ENCODE measurements at places on chromosomes 4 and X.

DNA sequence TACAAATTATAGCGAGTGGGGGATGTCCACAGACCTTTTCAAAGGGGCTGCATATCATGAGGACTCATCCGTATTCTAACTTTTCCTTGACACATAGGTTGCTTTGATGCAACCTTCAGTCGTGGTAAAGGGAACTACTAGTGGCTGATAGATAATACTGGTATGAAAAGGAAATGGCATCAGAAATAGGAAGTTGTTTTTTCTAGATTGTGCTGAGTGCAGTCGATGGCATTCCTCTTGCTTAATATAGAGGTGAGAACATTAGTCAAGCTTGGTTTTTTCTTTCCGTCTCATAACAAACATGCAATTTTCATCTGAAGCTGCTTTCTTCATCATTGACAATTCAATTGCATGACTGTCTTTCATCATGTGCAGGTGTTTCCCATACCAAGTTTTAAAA lies 16.6 kb downstream of the ENPEP start:
- H3K4me3 ChIP-seq = no peak overlapping the region
- no peaks in the 10 kb centered on the region for H3K4me1 ChIP-seq
- H3K36me3 ChIP-seq = no peaks in the 10 kb centered on the region
- DNase-seq = no peak
- no peak overlapping the region for H3K27ac ChIP-seq
- no peaks in the 10 kb centered on the region for H3K27me3 ChIP-seq

- H3K4me3 ChIP-seq = no peak overlapping the region
- H3K27ac ChIP-seq = no peak overlapping the region
- H3K27me3 ChIP-seq = no peaks in the 10 kb centered on the region
- H3K4me1 ChIP-seq = no peaks in the 10 kb centered on the region
Measured at GRCh38 chr4:181662383-181662782, 580.8 kb upstream of the TENM3 start.

GRCh38 chrX:111568354-111568753 lies 56.9 kb downstream of the SERTM2 start:
- DNase-seq = no peak
- no peaks in the 10 kb centered on the region for H3K36me3 ChIP-seq
- no peaks in the 10 kb centered on the region for H3K27me3 ChIP-seq
- H3K4me1 ChIP-seq = no peaks in the 10 kb centered on the region
- no peak overlapping the region for H3K27ac ChIP-seq

- no peak overlapping the region for H3K4me3 ChIP-seq
- H3K4me1 ChIP-seq = no peaks in the 10 kb centered on the region
- no peaks in the 10 kb centered on the region for H3K27me3 ChIP-seq
- H3K36me3 ChIP-seq = no peaks in the 10 kb centered on the region
- no peak for DNase-seq
- no peak overlapping the region for H3K27ac ChIP-seq
Measured at GRCh38 chrX:39425124-39425806, 624.0 kb downstream of the MID1IP1 start.

DNA sequence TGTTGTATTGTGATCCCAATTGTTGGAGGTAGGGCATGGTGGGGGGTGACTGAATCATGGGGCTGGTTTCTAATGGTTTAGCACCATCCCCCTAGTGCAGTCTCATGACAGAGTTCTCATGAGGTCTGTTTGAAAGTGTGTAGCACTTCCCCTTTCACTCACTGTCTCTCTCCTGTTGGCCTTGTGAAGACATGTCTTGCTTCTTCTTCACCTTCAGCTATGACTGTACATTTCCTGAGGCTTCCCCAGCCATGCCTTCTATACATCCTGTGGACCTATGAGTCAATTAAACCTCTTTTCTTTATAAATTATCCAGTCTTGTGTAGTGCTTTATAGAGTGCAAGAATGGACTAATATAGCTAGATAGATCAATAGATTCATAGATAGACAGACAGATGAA lies 230.0 kb downstream of the MAGEE1 start:
- no peak overlapping the region for H3K27ac ChIP-seq
- peaks cover 6% of the 10 kb centered on the region for H3K36me3 ChIP-seq
- DNase-seq = no peak
- H3K4me3 ChIP-seq = no peak overlapping the region
- no peaks in the 10 kb centered on the region for H3K27me3 ChIP-seq

DNA sequence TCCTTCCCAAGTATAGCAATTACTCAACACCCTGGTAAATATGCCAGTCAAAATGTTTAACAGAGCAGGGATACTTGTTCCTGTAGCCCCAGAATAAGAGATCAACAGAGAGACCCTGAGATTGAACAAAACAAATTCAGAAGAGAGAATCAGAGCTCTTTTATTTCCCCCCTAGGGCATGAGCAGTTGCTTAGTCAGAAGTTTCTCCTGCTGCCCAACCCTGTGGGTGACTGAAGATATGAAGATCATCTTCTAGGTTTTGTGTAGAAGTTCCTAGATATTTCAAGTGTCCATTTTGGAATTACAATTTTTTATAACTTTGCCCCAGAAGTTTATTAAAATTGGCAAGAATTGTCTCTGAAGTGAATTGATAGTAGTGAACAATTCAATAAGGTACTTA lies 59.1 kb upstream of the RXFP1 start:
- no peaks in the 10 kb centered on the region for H3K27me3 ChIP-seq
- no peak overlapping the region for H3K4me3 ChIP-seq
- no peaks in the 10 kb centered on the region for H3K36me3 ChIP-seq

DNA sequence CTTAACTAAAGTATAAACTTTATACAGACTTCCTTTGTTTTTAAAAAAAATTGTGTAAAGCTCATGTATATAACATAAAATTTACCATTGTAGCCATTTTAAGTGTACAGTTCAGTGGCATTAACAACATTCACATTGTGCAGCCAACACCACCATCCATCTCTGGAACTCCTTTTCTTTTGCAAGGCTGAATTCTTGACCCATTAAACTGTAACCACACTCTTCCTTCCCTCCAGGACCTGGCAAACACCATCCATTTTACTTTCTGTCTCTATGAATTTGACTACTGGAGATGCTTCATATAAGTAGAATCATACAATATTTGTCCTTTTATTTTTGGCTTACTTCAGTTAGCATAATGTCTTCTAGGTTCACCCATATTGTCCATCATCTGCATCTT lies 104.7 kb downstream of the RASL11B start:
- no peak overlapping the region for H3K4me3 ChIP-seq
- no peak overlapping the region for H3K27ac ChIP-seq
- DNase-seq = no peak
- H3K36me3 ChIP-seq = no peaks in the 10 kb centered on the region

DNA sequence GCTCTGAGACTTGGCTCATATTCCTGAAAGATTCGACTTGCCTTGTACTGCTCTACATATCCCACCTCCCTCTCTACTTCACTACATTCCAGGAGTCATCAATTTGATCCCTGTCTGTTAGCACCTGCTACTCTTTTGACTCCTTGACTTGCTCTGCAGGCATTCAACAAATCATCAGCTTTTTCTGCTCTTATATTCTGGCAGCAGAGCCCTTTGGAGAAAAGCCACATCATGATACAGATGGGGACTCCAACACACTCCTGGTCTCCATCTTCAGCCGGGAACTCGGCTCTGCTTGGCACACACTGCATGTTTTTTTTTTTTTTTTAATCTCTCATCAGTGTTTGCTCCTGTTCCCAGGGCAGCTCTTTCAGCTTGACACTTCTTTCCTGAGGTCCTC lies 293.2 kb upstream of the LCORL start:
- DNase-seq = no peak
- H3K27ac ChIP-seq = no peak overlapping the region
- H3K4me3 ChIP-seq = no peak overlapping the region
- no peaks in the 10 kb centered on the region for H3K36me3 ChIP-seq
- H3K4me1 ChIP-seq = no peaks in the 10 kb centered on the region

GRCh38 chr4:25953740-25954139 lies 39.7 kb downstream of the SMIM20 start:
- H3K4me1 ChIP-seq = no peaks in the 10 kb centered on the region
- H3K27me3 ChIP-seq = no peaks in the 10 kb centered on the region
- no peak overlapping the region for H3K27ac ChIP-seq
- H3K4me3 ChIP-seq = no peak overlapping the region
- no peak for DNase-seq

- no peak overlapping the region for H3K27ac ChIP-seq
- H3K4me3 ChIP-seq = no peak overlapping the region
- DNase-seq = no peak
- no peaks in the 10 kb centered on the region for H3K27me3 ChIP-seq
- H3K36me3 ChIP-seq = no peaks in the 10 kb centered on the region
- H3K4me1 ChIP-seq = no peaks in the 10 kb centered on the region
Measured at GRCh38 chrX:124931241-124931640, 388.4 kb upstream of the TEX13C start.

DNA sequence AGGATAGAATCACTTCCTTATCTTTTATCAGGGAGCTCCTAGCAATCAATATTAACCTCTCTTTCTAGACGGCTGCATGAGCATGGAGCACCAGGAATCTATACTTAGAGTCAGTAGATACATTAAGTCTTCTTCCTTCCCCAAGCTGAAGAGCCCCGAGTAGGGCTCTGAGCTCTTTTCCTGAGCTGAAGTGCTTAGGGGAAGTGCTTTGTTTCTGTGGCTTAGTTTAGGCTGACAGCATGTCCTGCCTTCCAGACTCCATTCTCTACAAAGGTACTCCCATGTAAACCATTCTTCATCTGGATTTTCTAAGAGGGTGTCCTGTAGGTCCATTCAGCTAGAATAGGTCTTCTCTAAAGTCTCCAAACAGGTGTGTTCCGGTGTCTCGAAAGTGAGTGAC lies 127.5 kb upstream of the AFF2 start:
- no peaks in the 10 kb centered on the region for H3K36me3 ChIP-seq
- no peaks in the 10 kb centered on the region for H3K4me1 ChIP-seq
- no peaks in the 10 kb centered on the region for H3K27me3 ChIP-seq
- no peak overlapping the region for H3K4me3 ChIP-seq
- no peak overlapping the region for H3K27ac ChIP-seq
- no peak for DNase-seq
